Choroid plexus epithelial cell (primary cell): ENCODE measurements at places on chromosomes 1 and 21.
A peak's percentile ranks its signal among the peaks of the same experiment; 100 is the strongest.

DNA sequence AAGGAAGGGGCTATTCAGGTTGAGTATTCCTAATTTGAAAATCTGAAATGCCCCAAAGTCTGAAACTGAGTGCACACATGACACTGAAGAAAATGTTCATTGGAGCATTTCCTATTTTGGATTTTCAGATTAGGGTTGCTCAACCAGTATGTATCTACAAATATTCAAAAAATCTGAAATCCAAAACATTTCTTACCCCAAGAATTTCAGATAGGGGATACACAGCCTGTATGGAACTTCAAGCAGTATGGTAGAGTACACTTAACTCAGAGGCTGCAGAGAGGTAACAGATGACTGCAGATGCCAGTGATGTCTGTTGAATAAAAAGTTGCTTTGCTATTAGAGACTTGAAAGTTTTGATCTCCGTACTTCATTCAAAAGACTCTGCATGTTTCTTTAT, 19.0 kb downstream of the YTHDF2 start:
- peak; percentile 23 for DNase-seq

DNA sequence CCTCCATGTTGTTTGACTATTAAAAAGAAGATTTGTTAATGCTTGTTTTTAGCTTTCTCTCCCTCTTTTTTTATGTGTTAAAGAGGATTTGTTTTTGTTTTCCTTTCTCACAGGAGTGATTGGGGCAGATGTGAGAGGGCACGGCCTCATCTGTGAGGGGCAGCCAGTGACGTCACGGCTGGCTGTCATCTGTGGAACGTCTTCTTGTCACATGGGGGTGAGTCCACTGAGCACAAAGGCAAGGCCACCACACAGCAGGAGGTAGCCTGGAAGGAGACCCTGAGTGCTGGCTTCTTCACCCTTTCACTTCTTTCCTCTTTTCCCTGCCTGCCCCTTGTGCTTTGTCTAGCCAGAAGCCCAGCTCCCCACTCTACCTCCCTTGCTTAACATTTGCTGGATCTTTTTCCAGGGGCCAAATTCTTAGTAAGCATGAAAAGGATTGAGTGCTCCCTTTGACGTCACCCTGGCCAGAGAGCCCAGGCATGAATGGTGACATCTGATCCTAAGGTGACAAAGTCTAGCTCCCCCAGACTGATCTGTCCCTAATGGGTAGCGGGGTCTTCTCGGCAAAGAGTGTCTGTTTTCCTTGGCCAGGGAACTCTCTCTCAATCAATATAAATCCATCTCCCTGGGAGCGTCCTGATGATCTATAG, 257.2 kb downstream of the FGGY start:
- DNase-seq, result peak; percentile 32

DNA sequence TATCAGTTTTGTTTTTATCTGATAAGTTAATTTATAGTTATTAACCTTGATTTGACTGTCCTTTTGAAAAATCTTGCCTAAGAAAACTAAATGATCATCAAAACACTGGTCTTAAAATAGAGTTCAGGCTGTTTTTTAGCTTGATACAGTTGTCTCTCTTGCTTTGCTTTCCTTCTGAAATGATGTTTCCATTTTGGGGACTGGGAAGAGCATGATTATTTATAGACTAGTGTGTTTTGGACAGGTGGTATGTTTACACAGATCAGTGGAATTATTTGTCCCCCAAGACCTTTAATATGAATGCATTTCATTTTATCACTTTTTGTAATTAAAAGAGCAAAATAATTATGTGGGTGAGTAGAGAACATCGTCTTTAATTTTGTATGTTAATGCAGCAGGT, 90.8 kb downstream of the XPR1 start:
- no peak for DNase-seq

DNA sequence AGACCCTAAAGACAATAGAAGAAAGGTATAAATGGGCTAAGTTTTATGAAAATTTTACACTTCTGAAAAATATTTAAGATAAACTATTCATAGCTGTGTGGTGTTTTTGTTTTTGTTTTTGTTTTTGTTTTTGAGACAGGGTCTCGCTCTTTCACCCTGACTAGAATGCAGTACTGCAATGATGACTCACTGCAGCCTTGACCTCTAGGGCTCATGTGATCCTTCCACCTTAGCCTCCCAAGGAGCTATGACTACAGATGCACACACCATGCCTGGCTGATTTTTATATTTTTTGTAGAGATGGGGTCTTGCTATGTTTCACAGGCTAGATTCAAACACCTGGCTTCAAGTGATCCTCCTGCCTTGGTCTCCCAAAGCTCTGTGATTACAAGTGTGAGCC, 66.6 kb downstream of the PUM1 start:
- DNase-seq, result peak; percentile 16

DNA sequence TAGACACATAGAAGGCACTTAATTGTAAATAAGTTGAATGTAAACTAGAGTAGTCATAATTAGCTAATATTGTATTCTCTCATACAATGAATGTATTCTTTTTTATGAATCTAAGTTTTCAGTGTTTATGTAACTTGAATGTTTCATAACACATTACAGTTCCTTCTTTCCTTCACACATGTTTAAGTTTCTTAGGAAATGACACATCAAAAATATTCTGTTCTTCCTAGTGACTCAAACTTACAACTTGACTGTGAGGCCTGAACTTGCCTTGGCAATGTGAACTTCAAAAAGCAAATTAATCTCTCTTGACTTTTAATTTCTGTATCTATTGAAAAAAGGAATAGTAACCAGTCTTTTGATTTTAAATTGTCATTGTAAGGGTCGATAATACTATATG, 700.1 kb downstream of the KCNT2 start:
- peak; percentile 50 for DNase-seq

DNA sequence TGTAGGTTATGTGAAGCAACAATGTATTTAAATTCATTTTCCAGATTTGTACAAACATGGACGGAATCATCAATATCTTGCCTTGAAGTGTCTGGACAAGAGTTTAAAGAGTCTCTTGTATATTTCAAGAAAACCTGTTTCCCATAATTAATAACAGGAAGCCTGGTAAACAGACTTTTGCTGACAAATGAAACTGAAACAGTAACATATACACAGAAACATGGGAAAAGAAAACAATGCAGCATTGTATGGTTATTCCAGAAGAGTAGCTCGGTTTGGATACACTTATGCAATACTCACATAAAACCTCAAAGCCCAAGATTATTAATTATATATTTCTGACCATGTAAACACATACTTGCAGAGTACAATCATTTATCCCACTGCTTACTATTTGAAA, 265.5 kb downstream of the PTPRC start:
- peak; percentile 62 for DNase-seq

DNA sequence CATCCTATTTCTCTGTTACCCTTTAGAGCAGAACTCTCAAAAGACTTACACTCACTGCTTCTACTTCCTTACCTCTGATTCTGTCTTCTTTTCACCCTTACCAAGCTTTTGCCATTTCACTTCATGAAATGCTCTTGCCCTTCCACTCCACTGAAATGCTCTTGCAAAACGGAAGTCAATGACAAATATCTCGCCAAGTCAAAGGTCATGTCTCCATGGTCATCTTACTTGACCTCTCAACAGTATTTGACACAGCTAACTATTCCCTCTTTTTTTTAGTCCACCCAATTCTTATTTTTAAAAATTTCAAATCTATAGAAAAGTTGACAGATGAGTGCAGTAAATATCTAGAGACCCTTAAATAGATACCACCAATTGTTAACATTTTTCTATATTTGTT, 107.7 kb downstream of the OLFML2B start:
- no peak for DNase-seq

DNA sequence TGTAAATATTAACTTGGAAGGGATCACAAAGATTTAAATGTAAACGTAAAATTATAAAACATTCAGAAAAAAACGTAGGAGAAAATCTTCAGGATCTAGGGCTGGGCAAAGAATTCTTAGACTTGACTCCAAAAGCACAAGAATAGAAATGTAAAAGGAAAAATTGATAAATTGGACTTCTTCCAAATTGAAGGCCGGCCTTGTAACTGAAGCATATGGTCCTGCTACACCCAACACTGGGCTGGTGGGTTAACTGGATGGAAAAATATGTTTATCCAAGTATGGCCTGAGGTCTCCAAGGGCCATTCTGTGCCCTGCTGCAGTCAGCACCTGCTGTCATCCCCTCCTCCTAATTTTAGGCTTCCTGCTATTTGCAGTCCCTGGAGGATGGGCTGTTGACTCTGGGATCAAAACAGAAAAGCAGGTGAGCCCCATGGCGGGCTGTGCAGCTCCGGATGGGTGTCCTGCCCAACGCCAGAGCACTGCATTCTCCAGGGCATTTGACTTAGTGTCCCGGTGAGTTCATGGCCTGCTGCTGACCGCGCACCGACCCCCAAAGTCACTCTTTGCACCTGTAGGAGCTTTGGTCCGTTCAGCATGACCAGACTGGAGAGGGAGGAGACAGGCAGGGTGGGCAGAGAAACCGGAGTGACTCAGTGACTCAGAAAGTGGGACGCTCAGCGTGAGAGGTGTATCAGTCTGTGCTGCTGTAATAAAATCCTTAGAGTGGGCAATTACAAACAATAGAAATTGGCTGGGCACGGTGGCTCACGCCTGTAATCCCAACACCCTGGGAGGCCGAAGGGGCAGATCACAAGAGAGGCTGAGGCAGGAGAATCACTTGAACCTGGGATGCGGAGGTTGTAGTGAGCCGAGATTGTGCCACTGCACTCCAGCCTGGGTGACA, 6.1 kb upstream of the AIRE start:
- DNase-seq, result no peak

DNA sequence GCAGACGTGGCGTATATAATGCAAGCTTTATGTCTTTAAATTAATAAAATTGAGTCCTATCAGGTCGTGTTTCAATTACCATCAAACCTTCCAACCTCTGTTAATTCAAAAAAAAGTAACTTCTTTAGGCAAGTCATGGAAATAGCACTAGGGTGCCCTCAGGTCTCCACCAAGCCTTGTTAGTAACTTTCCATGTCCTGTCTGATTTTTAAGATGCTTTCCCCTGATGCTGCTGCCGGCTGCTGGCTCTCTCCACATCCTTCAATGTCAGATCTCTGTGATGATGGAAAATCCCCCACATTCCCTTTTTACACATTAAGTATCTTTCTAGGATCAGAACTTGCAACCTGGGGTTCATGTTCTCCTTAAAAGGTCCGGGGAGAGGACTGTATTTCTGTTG, 3.0 kb downstream of the ERG start:
- no peak for DNase-seq

DNA sequence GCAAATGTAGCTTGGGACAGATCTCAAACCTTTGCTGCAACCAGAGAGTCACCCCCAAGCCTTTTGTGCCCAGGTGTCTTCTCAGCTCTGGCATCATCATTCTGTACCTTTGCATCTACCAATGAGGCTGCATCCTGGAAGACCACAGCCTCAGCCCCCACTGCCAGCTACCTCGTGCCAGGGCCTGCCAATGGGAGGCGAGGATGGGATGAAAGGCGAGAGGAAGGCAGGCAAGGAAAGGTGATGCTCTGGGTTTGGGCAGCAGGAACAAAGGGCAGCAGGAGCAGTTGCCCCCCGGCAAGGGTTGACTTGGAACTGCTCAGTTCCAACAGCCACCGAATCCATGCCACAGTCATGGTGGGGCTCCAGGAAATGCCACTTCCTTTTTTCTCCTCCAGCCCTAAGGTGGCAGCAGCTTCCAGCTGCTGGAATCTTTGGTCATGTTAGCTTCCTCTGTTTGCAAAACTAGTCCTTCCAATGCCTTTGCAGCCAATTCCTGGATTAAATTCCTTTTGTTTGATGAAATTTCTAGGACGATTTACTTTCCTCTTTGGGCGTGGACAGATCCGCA, 651.6 kb downstream of the NPHP4 start:
- DNase-seq, result no peak

- DNase-seq, result no peak
Measured at GRCh38 chr21:29085106-29085752, 11.8 kb upstream of the CCT8 start.

DNA sequence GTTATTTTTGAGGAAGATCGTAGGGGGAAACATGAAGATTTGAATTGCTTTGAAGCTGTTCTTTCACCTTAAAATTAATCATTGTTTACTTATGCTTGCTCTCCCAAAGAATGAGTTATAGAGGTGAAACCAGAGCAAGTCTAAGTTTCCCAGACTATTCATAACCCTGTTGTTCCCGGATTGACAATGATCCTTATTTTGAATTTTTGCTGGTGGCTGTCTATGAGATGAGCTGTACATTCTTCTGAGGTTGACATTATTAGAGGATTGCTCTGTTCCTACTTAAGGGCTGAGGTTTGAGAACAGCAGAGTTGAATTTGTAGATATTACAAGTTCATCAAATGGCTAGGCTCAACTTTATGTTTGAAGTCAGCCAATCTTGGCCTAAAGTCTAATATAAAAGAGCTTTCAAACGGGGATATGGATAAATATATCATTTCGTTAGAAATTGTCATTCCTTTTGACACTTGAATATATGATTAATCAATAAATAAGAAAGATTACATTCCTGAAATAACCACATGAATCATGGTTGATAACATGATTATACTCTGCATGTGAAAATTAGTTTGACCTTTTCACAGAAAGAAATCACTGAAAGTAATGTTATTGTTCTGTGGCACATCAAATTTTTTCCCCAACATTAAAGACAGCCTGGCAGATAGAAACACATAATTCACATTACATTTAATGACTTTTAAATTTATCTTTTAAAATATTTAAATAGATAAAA, 19.1 kb upstream of the PDE4B start:
- DNase-seq, result no peak

DNA sequence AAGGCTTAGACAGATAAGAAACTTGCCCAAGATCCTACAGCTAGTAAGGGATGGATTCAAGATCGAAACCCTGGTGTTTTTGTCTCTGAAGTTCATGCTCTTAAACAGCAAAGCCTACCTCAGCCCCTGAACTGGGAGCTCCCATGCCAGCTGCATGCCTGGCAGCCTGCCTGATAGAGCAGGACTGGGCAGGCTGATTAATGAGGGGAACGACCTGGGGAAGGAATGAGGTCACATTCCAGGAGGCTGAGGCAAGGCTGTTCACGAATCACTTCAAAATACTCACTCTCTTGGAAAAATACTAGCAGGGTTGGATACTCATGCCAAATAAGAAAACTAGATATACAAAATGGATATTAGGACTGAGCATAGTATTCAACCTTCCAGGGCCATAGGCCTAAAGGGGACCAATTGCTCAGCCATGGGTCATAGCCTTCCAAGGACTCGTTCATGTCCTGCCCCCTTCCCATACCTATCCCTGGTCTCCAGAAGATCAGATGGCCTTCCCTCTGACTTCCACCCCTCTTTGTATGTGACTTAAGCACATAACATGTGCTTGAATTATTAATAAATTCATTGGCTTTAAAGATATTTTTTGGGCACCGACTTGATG, 15.6 kb upstream of the TACSTD2 start:
- peak; percentile 68 for DNase-seq

DNA sequence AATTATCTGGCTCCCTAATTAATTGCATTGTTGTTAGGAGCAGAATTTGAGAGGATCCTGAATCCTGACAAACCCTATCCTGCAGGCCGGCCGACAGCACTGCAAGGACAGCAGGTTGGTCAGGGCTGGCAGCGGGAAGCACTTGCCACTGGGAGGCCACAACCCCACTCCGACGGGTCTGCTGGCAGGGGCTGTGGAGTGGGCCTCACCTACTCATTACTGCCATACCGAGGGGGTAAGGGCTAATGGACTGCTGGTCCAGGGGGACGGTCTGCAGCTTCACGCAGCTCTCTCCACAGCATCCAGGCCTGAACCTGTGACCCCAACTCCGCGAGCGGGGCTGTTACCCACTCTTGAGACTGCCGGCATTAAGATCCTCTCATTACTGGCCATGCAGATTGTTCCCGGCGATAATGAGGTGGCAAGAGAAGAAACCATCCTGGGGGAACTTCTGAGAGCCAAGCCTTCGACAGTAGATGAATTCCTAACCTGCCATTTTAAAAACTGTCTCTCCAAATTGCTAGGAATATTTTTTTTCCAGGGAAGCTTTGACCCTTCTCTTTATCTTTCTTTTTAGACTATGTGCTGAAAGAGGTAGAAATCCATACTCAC, 501.3 kb downstream of the OMA1 start:
- no peak for DNase-seq
